ENCODE measurements at places on chromosomes 5 and 9.

GRCh38 chr9:31168161-31168560, 1216.3 kb upstream of the ACO1 start:
- DNase-seq: no peak

- no peak for DNase-seq
These were observed 45.8 kb downstream of the LRRTM2 start for GRCh38 chr5:138829341-138829740.

DNA sequence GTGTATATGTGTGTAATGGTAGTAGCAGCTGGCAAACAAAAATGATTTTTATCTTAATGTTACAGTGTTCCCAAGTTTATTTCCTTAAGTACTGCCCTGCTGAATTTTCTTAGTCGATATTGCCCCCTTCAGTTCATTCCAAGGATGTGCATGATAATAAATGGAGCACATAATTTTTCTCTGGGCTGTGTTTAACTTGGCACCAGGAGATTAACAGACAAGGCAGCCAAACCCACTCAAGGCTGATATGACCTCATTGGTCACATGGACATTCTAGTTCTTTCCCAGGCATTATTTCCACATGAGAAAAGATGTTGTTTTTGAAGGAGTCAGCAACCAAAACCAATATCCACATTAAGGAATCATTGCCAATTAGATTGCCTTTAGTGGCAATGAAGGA, 61.8 kb downstream of the COX7C start:
- peak; percentile 19 for DNase-seq

DNA sequence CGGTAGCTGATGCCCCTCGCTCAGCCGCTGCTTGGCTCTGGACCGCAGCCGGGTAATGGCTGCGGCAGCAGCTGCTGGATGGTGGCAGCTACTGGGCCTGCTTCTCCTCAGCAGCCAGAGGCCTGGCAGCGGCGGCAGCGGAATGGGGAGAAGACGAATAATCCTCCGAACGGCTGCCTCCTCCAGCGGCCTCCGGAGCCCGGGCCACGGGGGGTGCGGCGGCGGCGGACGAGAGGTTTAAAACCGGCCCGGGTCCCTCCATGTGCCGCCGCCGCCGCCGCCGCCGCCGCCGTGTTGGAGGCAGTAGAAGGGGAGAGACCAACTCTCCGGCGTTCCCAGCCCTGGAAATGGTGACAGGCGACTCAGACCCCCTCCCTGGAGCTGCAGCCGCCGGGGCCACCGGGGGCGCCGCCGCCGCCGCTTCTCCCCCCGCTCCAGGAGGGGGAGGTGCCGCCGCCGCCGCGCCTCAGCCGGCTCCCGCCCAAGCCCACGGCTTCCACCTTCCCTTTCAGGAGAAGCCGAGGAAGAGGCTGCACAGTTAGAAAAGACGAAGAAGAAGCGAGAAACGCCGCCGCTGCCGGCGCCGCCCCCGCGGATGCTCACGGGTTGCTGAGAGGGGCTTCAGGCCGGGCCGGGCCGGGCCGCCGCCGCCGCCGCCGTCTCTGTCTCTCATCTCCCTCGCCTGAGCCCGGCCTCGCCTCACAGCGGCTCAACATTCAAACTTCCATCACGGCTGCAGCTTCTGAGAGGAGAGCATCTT, 118.4 kb upstream of the PRSS3 start:
- DNase-seq: no peak

DNA sequence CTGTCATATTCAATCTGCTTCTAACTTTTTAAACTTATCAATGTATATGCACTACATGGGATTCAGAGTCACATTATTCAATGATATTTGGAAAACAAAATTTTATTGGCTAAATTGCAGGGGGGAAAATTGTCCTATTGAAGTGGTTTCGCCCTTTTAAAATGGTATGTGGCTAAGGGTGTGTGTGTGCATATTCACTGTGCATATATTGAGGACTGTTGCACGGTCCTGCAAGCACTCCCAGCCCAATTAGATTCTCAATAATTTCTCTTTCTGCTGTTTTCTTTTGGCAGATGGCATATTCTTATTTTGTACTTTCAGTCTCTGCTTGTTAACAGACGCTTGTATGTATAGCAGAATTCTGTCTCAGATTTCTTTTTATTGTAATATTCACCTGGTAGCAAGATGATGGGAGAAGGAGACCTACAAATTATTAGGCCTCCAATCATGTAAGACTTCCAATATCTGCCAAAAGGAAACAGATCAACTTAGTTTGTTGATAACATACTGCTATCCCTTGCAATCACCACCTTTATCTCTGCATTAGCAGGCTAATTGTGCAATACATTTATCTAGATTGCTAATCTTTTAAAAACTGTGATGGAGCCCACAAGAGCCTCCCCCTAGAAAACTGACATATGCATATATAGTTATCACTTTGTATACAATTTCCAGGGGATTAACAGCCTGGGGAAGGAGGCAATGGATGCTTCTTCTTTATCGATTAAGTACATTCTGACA, 411.5 kb downstream of the PLK2 start:
- no peak for DNase-seq
